Muscle of leg (tissue), 16 donors: ENCODE measurements at places on chromosomes 13 and 19. TPM values are rescaled to one million over a fixed set of nuclear protein-coding genes. Genes with fewer than 3 reads are reported as not detected.

The TGFBR3L gene
- total RNA-seq = 0.31 TPM

DNA sequence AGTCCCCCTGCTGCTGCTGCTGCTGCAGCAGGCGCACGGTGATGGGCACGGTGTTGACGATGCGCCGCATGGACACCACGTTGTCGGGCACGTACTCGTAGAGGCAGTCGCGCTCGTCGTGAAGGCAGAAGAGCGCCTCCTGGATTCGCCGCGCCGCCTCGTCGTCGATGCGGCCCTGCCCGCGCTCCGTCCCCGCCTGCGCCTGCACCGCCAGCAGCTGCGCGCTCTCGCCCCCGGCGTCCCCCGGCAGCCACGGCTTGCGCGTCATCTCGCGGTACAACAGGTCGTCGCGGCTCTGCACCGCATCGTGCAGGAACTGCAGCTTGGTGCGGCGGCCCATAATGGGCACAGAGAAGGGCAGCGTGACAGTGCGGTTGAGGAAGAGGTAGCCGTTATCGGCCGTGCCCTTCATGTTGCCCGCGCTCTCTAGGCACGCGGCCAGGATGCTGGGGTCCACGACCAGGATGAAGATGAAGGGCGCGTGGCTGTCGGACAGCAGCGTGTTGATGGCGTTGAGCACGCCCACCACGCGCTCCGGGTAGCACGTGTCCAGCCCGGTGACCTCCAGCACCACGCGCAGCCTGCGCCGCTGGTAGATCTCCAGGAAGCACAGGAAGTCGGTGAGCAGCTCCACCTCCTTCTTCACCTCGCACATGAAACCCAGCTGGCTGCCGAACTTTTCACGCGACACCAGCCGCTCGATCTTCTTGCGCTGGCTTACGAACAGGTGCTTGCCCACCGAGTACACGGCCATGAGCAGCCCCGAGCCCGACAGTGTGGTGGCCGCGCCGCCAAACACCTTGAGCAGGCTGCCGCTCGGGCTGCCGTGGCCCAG is 8.1 kb downstream of the NKPD1 start:
- peaks cover 66% of the 10 kb centered on the region for H3K27me3 ChIP-seq
- H3K27ac ChIP-seq = no peak overlapping the region
- peak; percentile 63 for DNase-seq

GRCh38 chr19:56319991-56320390 is 5.4 kb upstream of the ZSCAN5A start:
- DNase-seq = no peak
- no peak overlapping the region for H3K4me3 ChIP-seq
- H3K27ac ChIP-seq = no peak overlapping the region
- H3K36me3 ChIP-seq = no peaks in the 10 kb centered on the region
- H3K27me3 ChIP-seq = no peaks in the 10 kb centered on the region
- peaks cover 7% of the 10 kb centered on the region for H3K4me1 ChIP-seq

The C19orf33 gene
- 0.66 TPM for total RNA-seq

DNA sequence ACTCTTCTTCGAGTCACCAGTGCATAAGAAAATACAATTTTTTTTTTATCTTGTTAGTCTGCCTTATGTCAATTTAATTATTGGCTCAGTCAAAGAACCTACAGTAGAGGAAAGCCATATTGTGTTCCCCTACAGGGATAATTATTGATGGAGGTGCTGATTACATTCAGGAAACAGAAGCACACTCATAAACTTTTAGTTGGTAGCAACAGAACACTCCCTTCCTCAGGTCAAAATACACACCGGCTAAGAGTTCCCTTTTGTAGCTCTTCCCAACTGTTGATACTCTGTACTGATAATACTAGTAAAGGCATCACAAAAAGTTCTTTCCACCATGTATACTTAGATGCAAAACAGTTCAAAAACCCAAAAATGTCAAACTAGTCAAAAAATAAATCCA is 18.4 kb downstream of the FOXO1 start:
- H3K27me3 ChIP-seq = no peaks in the 10 kb centered on the region
- no peaks in the 10 kb centered on the region for H3K4me1 ChIP-seq
- no peak for DNase-seq
- no peak overlapping the region for H3K27ac ChIP-seq
- H3K36me3 ChIP-seq = no peaks in the 10 kb centered on the region

The KCNN1 gene
- total RNA-seq = 1.2 TPM

DNA sequence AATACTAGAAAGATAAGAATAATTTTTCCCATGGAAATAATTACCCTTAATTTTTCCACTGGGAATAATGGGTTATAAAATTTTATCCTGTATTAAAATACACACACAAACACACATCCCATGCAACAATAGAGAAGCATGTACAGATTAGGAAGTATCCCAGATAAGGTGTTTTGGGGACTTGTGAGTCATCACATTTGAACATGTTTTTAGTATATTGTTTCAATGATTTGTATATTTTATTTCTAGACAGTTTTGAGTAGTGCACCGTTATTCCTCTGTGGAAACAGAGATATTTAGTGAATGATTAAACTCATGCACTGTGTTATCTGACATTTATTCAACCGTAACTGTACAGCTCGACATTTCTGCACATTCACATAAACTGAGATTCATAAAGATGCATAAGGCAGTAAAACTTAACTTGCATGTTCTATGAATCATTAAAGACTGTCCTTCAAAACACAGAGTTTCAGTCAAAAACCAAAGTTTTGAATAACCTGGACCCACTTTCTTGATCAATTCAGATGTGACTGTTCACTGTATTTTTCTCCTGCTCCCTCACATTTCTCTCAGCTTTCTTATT is 30.1 kb downstream of the KLF12 start:
- no peaks in the 10 kb centered on the region for H3K36me3 ChIP-seq
- H3K4me3 ChIP-seq = no peak overlapping the region
- no peaks in the 10 kb centered on the region for H3K4me1 ChIP-seq
- no peaks in the 10 kb centered on the region for H3K27me3 ChIP-seq
- DNase-seq = no peak

The NOSIP gene
- total RNA-seq = 78.8 TPM

DNA sequence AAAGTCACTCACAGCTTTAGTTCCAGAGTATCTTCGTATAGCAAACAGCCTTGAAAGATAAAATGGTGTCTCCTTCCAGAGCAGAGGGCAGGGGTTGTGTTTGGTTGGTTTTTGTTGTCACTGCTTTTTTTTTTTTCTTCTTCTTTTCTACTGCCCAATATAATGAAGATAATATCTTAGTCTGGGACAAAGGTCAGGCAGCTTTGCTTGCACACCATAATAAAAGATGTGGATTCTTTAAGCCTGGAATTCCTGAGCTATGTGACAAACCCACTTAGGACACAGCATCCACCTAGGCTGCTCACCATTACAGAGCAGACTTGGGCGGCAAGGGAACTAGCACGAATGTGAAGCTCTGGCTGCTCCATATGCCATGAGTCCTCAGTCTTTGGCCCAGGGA is 165.6 kb upstream of the MIR17HG start:
- no peaks in the 10 kb centered on the region for H3K36me3 ChIP-seq
- H3K4me3 ChIP-seq = no peak overlapping the region
- no peak overlapping the region for H3K27ac ChIP-seq
- no peak for DNase-seq
- no peaks in the 10 kb centered on the region for H3K27me3 ChIP-seq

- H3K27me3 ChIP-seq = peaks cover 2% of the 10 kb centered on the region
- H3K4me3 ChIP-seq = no peak overlapping the region
- H3K27ac ChIP-seq = no peak overlapping the region
- DNase-seq = no peak
- H3K4me1 ChIP-seq = no peaks in the 10 kb centered on the region
- H3K36me3 ChIP-seq = no peaks in the 10 kb centered on the region
Observed at GRCh38 chr19:50882188-50882587, 8.9 kb downstream of the KLK2 start.

DNA sequence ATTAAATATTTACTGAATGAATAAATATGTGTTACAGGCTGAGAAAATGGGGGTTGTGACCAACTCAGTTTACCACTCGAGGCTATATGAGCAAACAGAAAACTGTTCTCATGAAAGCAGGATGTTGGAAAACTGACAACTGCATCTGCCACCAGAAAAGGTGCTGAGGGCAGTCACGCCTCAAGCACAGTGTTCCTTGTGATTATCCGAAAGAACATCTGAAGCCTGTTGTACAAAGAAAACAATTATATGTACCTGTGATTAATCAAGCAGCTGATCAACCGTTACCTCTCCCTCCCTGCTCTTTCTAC is 6.2 kb upstream of the KLK13 start:
- H3K4me1 ChIP-seq = no peaks in the 10 kb centered on the region
- no peaks in the 10 kb centered on the region for H3K36me3 ChIP-seq
- peaks cover 3% of the 10 kb centered on the region for H3K27me3 ChIP-seq

The PEG3 gene
- 180 TPM for total RNA-seq

The FFAR2 gene
- total RNA-seq = 0.22 TPM

- H3K4me1 ChIP-seq = peaks cover 17% of the 10 kb centered on the region
- peak overlapping the region; percentile 71 for H3K27ac ChIP-seq
- H3K36me3 ChIP-seq = no peaks in the 10 kb centered on the region
- peak; percentile 60 for DNase-seq
- peaks cover 2% of the 10 kb centered on the region for H3K27me3 ChIP-seq
- no peak overlapping the region for H3K4me3 ChIP-seq
Observed at GRCh38 chr13:40271271-40271885, 395.1 kb downstream of the FOXO1 start.

The FSD1 gene
- 0.71 TPM for total RNA-seq

The APC2 gene
- total RNA-seq = 0.40 TPM

The CGB1 gene
- not detected for total RNA-seq

- H3K4me1 ChIP-seq = peaks cover 3% of the 10 kb centered on the region
- H3K4me3 ChIP-seq = no peak overlapping the region
- H3K27ac ChIP-seq = no peak overlapping the region
- no peak for DNase-seq
Observed at GRCh38 chr13:37476874-37477273, 121.7 kb downstream of the POSTN start.

The ZNF607 gene
- total RNA-seq = 7.0 TPM

The TBCB gene
- 129 TPM for total RNA-seq

GRCh38 chr19:46602392-46603194 is 1.5 kb downstream of the CALM3 start:
- DNase-seq = no peak
- H3K27me3 ChIP-seq = no peaks in the 10 kb centered on the region
- peaks cover 27% of the 10 kb centered on the region for H3K36me3 ChIP-seq

GRCh38 chr13:76974618-76974975 is 17.3 kb upstream of the CLN5 start:
- H3K36me3 ChIP-seq = no peaks in the 10 kb centered on the region
- H3K27ac ChIP-seq = no peak overlapping the region
- H3K4me1 ChIP-seq = peaks cover 11% of the 10 kb centered on the region
- no peak for DNase-seq
- H3K27me3 ChIP-seq = no peaks in the 10 kb centered on the region

- H3K27me3 ChIP-seq = no peaks in the 10 kb centered on the region
- no peaks in the 10 kb centered on the region for H3K36me3 ChIP-seq
- no peak for DNase-seq
- no peaks in the 10 kb centered on the region for H3K4me1 ChIP-seq
Observed at GRCh38 chr13:42803563-42804204, 22.3 kb downstream of the FAM216B start.

GRCh38 chr13:25800523-25800922 is 251.3 kb downstream of the SHISA2 start:
- H3K4me3 ChIP-seq = no peak overlapping the region
- H3K4me1 ChIP-seq = peaks cover 5% of the 10 kb centered on the region
- H3K27me3 ChIP-seq = no peaks in the 10 kb centered on the region

The KRTDAP gene
- 0.18 TPM for total RNA-seq

GRCh38 chr13:103315711-103316110 is 249.5 kb upstream of the SLC10A2 start:
- no peak overlapping the region for H3K4me3 ChIP-seq
- no peak for DNase-seq
- H3K36me3 ChIP-seq = no peaks in the 10 kb centered on the region

The KCNRG gene
- 2.1 TPM for total RNA-seq

GRCh38 chr13:49869519-49869918 is 66.6 kb downstream of the SPRYD7 start:
- no peaks in the 10 kb centered on the region for H3K27me3 ChIP-seq
- H3K4me3 ChIP-seq = no peak overlapping the region
- no peaks in the 10 kb centered on the region for H3K36me3 ChIP-seq
- no peaks in the 10 kb centered on the region for H3K4me1 ChIP-seq
- H3K27ac ChIP-seq = no peak overlapping the region
- peak; percentile 10 for DNase-seq

GRCh38 chr13:39401046-39401705 is 201.8 kb downstream of the LHFPL6 start:
- DNase-seq = no peak
- peaks cover 8% of the 10 kb centered on the region for H3K4me1 ChIP-seq
- no peak overlapping the region for H3K4me3 ChIP-seq
- no peak overlapping the region for H3K27ac ChIP-seq

GRCh38 chr13:73542446-73542845 is 483.6 kb downstream of the KLF5 start:
- DNase-seq = no peak
- no peaks in the 10 kb centered on the region for H3K27me3 ChIP-seq
- H3K4me3 ChIP-seq = no peak overlapping the region

- H3K36me3 ChIP-seq = peaks cover 26% of the 10 kb centered on the region
- no peaks in the 10 kb centered on the region for H3K27me3 ChIP-seq
- no peak overlapping the region for H3K27ac ChIP-seq
- H3K4me1 ChIP-seq = peaks cover 4% of the 10 kb centered on the region
- H3K4me3 ChIP-seq = no peak overlapping the region
Observed at GRCh38 chr13:91355099-91355825, 7.8 kb downstream of the MIR17HG start.

GRCh38 chr13:73061473-73061872 is 2.7 kb downstream of the KLF5 start:
- peak overlapping the region; percentile 71 for H3K4me3 ChIP-seq
- H3K27ac ChIP-seq = no peak overlapping the region
- peaks cover 10% of the 10 kb centered on the region for H3K36me3 ChIP-seq
- no peak for DNase-seq

DNA sequence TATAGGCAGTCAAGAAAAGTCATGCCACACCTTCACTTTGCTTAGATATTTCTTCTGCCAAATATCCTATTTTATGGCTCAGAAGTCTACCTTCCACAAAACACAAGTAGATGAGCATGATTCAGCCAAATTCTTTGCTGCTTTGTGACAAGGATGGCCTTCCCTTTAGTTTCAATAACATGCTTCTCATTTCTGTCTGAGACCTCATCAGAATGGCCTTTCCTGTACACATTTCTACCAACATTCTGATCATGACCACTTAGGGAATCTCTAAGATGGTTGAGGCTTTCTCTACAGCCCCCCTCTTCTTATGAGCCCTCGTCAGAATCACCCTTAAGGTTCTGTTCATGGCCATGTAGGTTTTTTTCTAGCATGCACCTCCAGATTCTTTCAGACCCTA is 96.2 kb downstream of the COL4A2 start:
- H3K4me3 ChIP-seq = no peak overlapping the region
- H3K36me3 ChIP-seq = peaks cover 13% of the 10 kb centered on the region
- no peak for DNase-seq

The IZUMO4 gene
- 1.8 TPM for total RNA-seq

The SIAH3 gene
- total RNA-seq = 0.27 TPM

DNA sequence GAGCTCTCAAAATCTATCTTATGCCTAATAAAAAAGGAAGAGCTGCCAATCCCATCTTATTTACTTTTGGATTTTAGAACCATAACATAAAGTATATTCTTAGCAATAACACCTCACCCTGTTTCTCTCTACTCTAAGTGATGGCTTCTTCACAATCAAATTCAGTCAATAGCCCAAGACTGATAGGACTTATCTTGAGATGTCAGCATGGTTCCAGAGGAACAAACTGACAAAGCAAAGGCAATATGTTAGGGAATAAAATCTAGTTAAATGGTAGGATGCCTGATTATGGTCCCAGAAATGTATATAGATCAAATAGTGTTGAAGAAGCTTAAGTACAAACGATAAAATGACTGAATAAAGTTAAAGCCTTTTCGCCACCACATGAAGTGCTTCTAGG is 36.3 kb downstream of the DACH1 start:
- no peaks in the 10 kb centered on the region for H3K4me1 ChIP-seq
- DNase-seq = no peak
- H3K27ac ChIP-seq = no peak overlapping the region
- no peaks in the 10 kb centered on the region for H3K36me3 ChIP-seq

- no peak for DNase-seq
- H3K4me3 ChIP-seq = no peak overlapping the region
- peaks cover 41% of the 10 kb centered on the region for H3K4me1 ChIP-seq
- H3K36me3 ChIP-seq = peaks cover 13% of the 10 kb centered on the region
Observed at GRCh38 chr13:113835461-113836270, 28.2 kb downstream of the GAS6 start.
